ENCODE measurements at places on chromosomes 11 and 22. TPM values are rescaled to one million over a fixed set of nuclear protein-coding genes. Genes with fewer than 3 reads are reported as not detected.
A peak's percentile ranks its signal among the peaks of the same experiment; 100 is the strongest.

- no peak overlapping the region for H3K4me3 ChIP-seq
- H3K27ac ChIP-seq: no peak overlapping the region
- no peaks in the 10 kb centered on the region for H3K36me3 ChIP-seq
- H3K4me1 ChIP-seq: no peaks in the 10 kb centered on the region
Observed at GRCh38 chr22:17769013-17769715, 5.1 kb downstream of the BID start.

GRCh38 chr22:41538583-41538982 is 5.7 kb downstream of the POLR3H start:
- no peaks in the 10 kb centered on the region for H3K27me3 ChIP-seq
- no peak overlapping the region for H3K27ac ChIP-seq
- no peaks in the 10 kb centered on the region for H3K4me1 ChIP-seq
- H3K36me3 ChIP-seq: no peaks in the 10 kb centered on the region
- no peak for DNase-seq

DNA sequence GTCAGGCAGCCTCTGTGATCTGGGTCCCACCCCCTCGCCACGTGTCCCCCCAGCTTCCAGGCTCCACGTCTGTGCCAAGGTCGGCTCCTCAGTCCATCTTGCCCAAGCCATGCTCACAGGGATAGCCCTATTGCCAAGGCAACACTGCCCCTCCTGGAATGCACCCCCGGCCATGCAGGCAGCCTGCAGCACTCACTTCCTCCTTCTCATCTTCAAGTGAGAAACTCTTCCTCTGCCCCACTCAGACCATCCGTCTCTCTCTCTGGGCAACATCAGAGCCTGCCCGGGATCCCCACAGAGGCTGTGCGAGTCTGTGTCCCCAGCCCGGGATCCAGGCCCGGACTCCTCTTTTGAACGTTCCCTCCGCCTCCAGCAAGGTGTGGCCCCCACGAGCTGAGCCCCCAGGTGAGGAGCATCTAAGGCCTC is 852.3 kb downstream of the BRD1 start:
- no peak overlapping the region for H3K27ac ChIP-seq
- DNase-seq: no peak
- no peaks in the 10 kb centered on the region for H3K4me1 ChIP-seq
- no peaks in the 10 kb centered on the region for H3K27me3 ChIP-seq
- no peaks in the 10 kb centered on the region for H3K36me3 ChIP-seq

DNA sequence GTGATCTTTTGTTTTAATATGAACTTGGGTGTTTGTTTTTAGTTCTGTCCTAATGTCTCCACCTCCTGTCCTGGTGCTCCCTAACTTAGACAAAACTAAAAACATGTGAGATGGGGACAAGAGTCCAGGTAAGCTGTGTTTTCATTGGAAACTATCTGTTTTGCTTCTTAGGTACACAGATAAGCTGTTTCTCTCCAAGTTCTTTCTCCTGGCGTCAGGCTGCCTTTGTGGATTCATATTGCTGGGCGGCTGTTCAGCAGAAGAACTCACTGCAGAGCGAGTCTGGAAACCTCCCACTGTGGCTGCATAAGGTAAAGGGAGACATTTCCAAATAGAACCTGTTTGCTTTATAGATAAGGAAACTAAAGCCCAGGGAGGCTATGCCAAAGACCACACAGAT is 24.7 kb downstream of the PANX1 start:
- no peak overlapping the region for H3K4me3 ChIP-seq
- H3K36me3 ChIP-seq: no peaks in the 10 kb centered on the region
- peaks cover 18% of the 10 kb centered on the region for H3K4me1 ChIP-seq
- no peak for DNase-seq

DNA sequence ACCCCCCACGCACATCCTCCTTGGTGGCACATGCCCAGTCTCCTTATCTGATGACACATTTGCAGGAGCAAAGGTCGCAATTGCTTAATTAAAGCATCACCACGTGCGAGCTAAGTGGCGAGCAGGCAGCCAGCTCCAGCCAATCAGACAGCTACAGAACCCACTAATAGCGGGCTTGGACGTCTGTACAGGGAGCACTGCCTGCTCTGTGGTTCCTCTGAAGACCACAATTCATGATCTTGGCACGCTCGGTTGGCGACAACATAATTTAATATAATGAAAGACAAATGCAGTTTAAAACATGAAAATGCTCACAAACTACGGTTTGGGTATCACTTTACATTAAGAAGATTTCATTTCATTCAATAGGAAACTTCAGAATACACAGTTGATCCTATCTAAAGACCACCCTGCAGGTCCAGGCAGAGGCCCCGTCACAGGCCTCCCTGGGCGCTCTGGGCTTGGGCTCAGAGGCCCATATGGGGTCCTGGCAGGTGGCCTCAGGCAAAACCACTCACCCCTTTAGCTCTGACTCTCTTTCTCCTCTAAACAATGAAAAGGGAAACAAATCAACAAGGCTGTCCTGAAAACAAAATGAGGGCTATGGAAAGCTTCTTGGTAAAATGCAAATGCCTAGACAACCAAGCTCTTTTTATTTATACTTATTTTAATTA is 10.4 kb downstream of the PACSIN2 start:
- DNase-seq: no peak
- peaks cover 11% of the 10 kb centered on the region for H3K4me1 ChIP-seq
- no peaks in the 10 kb centered on the region for H3K27me3 ChIP-seq
- H3K4me3 ChIP-seq: no peak overlapping the region
- no peaks in the 10 kb centered on the region for H3K36me3 ChIP-seq
- H3K27ac ChIP-seq: no peak overlapping the region

DNA sequence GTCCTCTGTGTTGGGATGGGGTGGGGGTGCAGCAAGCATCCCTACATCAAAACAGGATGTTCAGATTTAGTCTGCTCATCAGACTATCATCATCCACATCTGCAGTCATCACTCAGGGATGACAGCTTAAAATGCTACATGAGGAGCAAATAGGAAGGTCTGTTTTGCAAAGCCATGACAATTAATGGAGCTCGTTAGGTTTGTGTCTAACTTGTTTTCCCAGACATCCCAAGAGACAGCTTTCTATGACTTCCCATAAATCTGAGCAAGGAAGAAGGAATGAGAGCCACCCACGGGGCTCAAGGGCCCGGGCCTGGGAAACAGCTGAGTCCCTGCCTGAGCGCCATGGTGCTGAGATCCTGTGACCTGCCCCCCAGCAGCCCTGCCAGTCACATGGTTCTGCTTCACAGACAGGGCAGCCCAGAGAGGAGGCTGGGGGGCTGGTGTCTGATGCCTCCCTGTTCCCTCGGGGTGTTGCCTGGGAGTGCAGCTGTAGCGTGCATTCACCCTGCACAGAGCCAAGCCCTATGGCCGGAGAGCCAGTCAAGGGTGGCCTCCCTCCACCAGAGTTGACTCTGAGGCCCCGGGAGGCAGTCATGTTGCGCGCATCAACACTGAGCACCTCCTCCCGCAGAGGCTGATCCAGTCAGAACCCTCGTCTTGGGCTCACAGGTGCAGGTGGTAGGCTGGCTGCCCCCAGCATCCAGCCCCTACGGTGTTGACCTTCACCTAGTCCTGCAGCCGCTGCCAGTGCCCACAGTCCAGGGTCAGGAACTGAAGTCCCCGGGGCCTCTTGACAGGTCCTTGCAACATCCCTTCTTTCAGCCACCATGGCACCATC is 12.1 kb downstream of the DERL3 start:
- no peaks in the 10 kb centered on the region for H3K4me1 ChIP-seq
- no peaks in the 10 kb centered on the region for H3K36me3 ChIP-seq
- DNase-seq: peak; percentile 77
- no peaks in the 10 kb centered on the region for H3K27me3 ChIP-seq
- no peak overlapping the region for H3K27ac ChIP-seq

GRCh38 chr22:43338766-43339345 is 4.3 kb downstream of the SCUBE1 start:
- H3K36me3 ChIP-seq: no peaks in the 10 kb centered on the region
- no peaks in the 10 kb centered on the region for H3K27me3 ChIP-seq
- DNase-seq: no peak
- H3K4me3 ChIP-seq: no peak overlapping the region

GRCh38 chr11:85182441-85183387 is 444.4 kb downstream of the DLG2 start:
- H3K27ac ChIP-seq: no peak overlapping the region
- H3K36me3 ChIP-seq: no peaks in the 10 kb centered on the region
- DNase-seq: no peak
- no peak overlapping the region for H3K4me3 ChIP-seq
- H3K27me3 ChIP-seq: no peaks in the 10 kb centered on the region

GRCh38 chr11:3934658-3935057 is 79.2 kb downstream of the STIM1 start:
- H3K4me1 ChIP-seq: peaks cover 5% of the 10 kb centered on the region
- H3K36me3 ChIP-seq: no peaks in the 10 kb centered on the region
- H3K27me3 ChIP-seq: no peaks in the 10 kb centered on the region
- no peak for DNase-seq

DNA sequence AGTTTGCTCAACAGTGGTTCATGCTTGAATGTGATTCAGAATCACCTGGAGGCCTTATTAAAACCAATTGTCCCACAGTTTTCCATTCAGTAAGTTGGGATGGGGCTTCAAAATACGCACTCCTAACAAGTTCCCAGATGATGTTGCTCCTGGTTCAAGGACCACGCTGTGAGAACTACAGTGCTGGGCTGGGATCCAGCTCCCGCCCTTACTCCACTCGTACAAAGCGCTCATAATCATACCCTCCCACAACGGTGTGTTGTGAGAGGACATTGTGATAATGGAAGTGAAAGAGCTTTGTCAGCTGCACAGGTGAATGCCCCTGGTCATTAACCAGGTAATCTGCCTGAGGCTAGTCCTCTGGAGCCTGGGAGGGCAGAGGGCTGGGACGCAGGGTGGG is 1.3 kb upstream of the CD82 start:
- H3K4me3 ChIP-seq: no peak overlapping the region
- H3K27me3 ChIP-seq: no peaks in the 10 kb centered on the region
- peak overlapping the region; percentile 90 for H3K27ac ChIP-seq
- H3K4me1 ChIP-seq: no peaks in the 10 kb centered on the region
- DNase-seq: no peak

- no peak overlapping the region for H3K27ac ChIP-seq
- H3K4me1 ChIP-seq: no peaks in the 10 kb centered on the region
- DNase-seq: no peak
- no peaks in the 10 kb centered on the region for H3K27me3 ChIP-seq
- no peaks in the 10 kb centered on the region for H3K36me3 ChIP-seq
Observed at GRCh38 chr11:66979336-66979980, 4.4 kb downstream of the C11orf86 start.

DNA sequence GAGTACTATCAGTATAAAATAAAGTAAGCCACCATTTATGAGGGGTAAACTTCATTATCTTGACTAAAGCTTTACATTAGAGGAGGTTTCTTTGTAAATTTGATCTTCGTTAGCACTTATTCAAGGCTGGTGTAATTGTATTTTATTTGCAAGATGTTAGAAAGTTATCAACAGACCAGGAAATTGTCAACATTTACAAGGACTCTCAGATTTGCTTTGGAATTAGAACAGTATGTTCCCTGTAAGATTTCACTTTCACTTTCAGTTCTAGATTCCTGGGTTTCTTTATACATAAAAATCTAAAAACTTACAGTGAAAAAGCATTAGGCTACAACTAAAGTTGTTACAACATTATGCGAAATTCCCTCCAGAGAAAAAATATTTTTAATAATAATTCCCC is 4.6 kb upstream of the BIRC3 start:
- H3K36me3 ChIP-seq: no peaks in the 10 kb centered on the region
- H3K27ac ChIP-seq: no peak overlapping the region
- no peak for DNase-seq
- peaks cover 3% of the 10 kb centered on the region for H3K4me1 ChIP-seq
- peak overlapping the region; percentile 54 for H3K4me3 ChIP-seq
- no peaks in the 10 kb centered on the region for H3K27me3 ChIP-seq

- H3K4me1 ChIP-seq: no peaks in the 10 kb centered on the region
- no peak overlapping the region for H3K27ac ChIP-seq
- no peaks in the 10 kb centered on the region for H3K27me3 ChIP-seq
- H3K4me3 ChIP-seq: no peak overlapping the region
- no peaks in the 10 kb centered on the region for H3K36me3 ChIP-seq
- DNase-seq: no peak
Observed at GRCh38 chr11:70844387-70844786, 408.0 kb downstream of the SHANK2 start.

- no peak overlapping the region for H3K4me3 ChIP-seq
- no peaks in the 10 kb centered on the region for H3K27me3 ChIP-seq
- no peak for DNase-seq
- no peak overlapping the region for H3K27ac ChIP-seq
Observed at GRCh38 chr11:43581370-43582023, 99.0 kb upstream of the HSD17B12 start.

GRCh38 chr11:392102-392777 is 1.8 kb upstream of the PKP3 start:
- no peaks in the 10 kb centered on the region for H3K27me3 ChIP-seq
- H3K4me1 ChIP-seq: no peaks in the 10 kb centered on the region
- no peak overlapping the region for H3K4me3 ChIP-seq

GRCh38 chr11:20723366-20723765 is 54.0 kb downstream of the NELL1 start:
- DNase-seq: no peak
- H3K4me3 ChIP-seq: no peak overlapping the region
- no peaks in the 10 kb centered on the region for H3K4me1 ChIP-seq
- no peak overlapping the region for H3K27ac ChIP-seq
- no peaks in the 10 kb centered on the region for H3K36me3 ChIP-seq

DNA sequence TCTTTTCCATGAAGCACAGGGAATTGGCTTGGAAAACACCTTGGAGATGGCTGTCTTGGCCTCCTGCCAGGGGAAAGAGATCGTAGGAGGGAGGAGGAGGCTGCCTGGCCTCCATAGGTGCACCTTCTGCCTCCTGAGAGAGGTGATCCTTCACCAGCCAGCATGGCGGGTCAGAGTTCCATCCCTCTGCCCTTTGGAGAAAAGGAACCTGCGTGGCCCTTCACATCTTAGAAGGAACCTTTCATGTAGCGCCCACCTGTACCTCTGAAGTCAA is 58.2 kb upstream of the DRD2 start:
- no peaks in the 10 kb centered on the region for H3K27me3 ChIP-seq
- H3K27ac ChIP-seq: no peak overlapping the region
- no peaks in the 10 kb centered on the region for H3K36me3 ChIP-seq
- no peak overlapping the region for H3K4me3 ChIP-seq
- DNase-seq: no peak
- H3K4me1 ChIP-seq: no peaks in the 10 kb centered on the region

DNA sequence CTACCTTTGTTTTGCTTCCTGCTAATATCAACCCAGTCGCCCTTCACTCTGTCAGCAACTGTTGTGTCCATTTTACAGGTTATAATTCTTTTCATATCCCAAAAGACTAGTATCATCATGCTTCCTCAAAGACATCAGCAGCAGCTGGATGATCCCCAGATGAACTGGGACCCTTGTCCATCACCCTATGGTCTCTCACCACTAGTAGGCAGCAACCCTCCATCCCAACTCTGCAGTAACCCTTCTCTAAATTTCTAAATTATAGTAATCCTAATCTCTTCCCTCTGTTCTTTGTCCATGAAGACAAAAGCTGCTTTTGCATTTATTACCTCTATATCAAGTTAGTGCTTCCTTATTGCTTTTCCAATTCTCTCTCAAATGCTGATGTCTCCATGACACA is 1025.8 kb downstream of the FAM181B start:
- no peak overlapping the region for H3K4me3 ChIP-seq
- DNase-seq: no peak
- H3K4me1 ChIP-seq: no peaks in the 10 kb centered on the region
- H3K36me3 ChIP-seq: no peaks in the 10 kb centered on the region
- H3K27me3 ChIP-seq: no peaks in the 10 kb centered on the region
- no peak overlapping the region for H3K27ac ChIP-seq

Gene SERPIND1
- total RNA-seq: not detected

Gene SCGB1D2
- not detected for total RNA-seq

Gene CLDN5
- 69.2 TPM for total RNA-seq

Gene PATZ1
- 17.6 TPM for total RNA-seq

Gene FXYD2
- total RNA-seq: 4.7 TPM

Gene MYEOV
- not detected for total RNA-seq

Gene OR5B21
- total RNA-seq: not detected

Gene CARD18
- total RNA-seq: not detected

Gene RIMBP3C
- total RNA-seq: 0.32 TPM

Measured in aorta (tissue), 5 donors.